ENCODE measurements at places on chromosomes 3 and 15. TPM values are rescaled to one million over a fixed set of nuclear protein-coding genes. Genes with fewer than 3 reads are reported as not detected.

The RPP14 gene
- 21.8 TPM for total RNA-seq

The DUOXA1 gene
- total RNA-seq, result not detected

The ACOX2 gene
- total RNA-seq, result not detected

The TM6SF1 gene
- total RNA-seq, result 3.3 TPM

Data from activated T-helper 2 cell treated with anti-CD3 and anti-CD28 coated beads, Interferon-gamma antibody, Interleukin-2, Interleukin-4, amounts not matched to agents 10 μg/mL and 5 μg/mL and 100 μg/mL, durations not matched to agents 14 hours and 24 hours and 36 hours (primary cell).